ENCODE measurements at places on chromosomes 4 and X.

DNA sequence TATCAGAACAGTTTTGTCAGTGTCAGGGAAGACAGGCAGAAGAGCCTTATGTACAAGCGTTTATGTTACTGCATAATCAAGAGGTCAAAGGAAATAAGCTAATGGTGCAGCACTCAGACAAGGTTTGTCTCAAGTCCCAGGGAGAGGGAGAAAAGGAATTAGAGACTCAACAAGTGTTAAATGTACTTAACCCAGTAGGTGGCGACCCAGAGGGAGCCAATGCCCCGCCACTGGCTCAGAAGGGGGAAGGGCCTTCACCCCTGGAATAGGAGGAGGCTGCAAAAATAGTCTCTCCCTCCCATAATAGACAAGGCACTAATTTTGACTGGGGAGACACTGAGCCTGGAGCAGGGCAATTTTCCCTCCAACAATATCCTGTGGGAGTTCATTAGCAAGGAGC is 14.1 kb upstream of the PAPSS1 start:
- DNase-seq: no peak

GRCh38 chr4:101527188-101527587 is 179.9 kb upstream of the PPP3CA start:
- no peak for DNase-seq

DNA sequence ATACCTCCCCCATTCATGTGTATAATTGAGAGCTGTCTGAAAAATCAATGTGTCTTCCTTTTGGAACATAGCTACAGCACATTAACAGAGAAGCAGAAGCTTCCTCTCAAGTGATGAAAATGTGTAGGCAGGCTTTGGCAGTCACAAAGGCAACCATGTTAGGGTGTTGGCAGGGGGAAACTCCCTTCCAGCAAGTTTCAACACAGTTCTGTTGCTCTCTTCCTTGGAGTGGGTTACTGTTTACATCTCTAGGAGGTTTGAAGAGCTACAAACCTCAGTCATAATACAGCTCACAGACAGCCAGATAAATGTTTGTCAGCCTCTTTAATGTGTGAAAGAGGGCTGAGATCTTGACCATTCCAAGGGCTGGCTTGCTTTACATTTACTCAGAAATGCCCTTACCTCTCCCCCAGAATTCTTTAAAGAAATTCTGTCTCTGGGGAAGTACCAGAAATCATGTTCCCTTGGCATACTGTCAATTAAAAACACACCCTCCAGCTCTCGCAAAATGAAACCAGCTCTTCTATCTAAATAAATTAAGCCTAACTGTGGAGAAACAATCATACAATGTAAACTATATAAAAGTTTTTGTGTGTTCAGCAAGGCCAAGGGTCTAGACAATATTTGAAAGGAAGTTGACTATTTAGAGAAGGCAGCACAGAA is 18.9 kb downstream of the ZBTB33 start:
- DNase-seq: no peak

DNA sequence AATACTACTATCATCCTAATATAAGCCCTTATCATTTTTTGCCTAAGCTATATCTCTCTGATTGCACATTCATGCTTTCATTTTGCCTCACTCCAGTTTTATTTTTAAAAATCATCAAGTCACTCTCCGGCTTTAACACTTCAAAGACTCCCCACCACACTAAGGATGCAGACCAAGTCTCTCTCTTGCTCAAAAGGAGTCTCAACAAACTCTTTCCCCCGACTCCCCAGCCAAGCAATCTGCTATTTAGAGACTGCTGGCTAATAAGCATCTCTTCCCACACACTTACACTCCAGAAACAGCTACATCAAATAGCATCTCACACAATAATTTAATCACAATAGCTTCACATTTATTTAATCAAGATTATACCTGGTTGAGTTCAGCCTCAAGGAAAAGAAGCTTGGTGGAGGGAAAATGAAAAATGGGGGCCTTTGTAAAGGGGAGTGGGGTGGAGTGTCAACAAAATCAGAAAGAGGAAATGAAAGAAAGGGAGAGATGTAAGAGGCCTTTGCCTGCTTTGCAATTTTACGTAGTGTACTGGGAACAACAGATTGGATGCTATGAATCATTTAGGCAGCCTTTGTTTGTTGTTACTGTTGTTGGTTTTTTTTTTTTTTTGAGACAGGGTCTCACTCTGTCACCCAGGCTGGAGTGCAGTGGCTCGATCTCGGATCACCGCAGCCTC is 104.1 kb upstream of the MCF2 start:
- no peak for DNase-seq
